ENCODE measurements at places on chromosomes 7 and 10. TPM values are rescaled to one million over a fixed set of nuclear protein-coding genes. Genes with fewer than 3 reads are reported as not detected.

DNA sequence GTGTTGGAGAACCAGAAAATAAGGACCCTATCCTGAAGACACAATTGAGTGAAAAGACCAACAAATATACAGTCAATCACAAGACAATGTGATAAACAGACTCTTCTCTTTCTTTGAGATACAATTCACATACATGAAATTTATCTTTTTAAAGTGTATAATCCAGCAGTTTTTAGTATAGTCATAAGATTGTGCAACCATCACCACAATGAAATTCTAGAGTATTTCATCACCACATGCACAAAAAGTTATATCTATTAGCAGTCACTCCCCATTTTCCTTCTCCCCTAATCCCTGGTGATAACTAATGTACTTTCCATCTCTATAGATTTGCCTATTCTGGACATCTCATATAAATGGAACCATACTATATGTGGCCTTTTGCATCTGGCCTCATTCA lies 8.2 kb upstream of the SORBS1 start:
- no peak for DNase-seq

GRCh38 chr10:130491011-130491692 lies 355.0 kb downstream of the GLRX3 start:
- DNase-seq = no peak

DNA sequence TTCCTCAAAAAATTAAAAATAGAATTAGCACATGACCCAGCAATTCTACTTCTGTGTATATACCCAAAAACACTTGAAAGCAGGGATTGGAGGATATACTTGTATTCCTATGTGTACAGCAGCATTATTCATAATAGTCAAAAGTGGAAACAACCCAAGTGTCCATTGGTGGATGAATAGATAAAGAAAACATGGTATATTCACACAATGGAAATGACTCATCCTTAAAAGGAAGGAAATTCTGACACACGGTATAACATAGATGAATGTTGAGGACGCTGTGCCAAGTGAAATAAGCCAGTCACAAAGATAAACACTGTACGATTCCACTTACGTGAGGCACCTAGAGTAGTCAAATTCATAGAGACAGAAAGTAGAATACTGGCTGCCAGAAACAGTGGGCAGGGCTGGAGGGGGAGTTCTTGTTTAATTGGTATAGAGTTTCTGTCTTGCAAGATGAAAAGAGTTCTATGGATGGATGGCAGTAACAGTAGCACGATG lies 26.6 kb upstream of the KAT6B start:
- DNase-seq = no peak

GRCh38 chr7:129617178-129617577 lies 5.7 kb downstream of the NRF1 start:
- no peak for DNase-seq

GRCh38 chr10:78224602-78225001 lies 190.9 kb downstream of the RPS24 start:
- no peak for DNase-seq

DNA sequence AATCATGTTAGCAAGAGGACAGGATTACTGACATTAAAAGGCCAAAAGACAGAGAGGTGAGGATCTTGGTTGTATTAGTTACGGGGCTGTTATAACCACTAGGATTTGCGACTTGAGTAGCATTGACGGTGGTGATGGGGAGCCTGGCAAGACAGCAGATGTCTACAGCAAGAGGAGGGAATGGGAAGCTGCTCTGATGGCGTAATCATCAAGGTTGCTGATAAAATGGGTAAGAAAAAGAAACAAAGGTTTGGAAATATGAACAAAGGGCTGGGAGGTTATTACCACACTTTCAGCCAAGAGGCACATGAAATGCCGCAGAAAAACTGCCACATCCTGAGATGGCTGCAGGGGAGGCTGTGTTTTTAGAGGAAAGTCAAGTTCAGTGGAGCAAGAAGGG lies 33.9 kb downstream of the TMEM229A start:
- DNase-seq = no peak

DNA sequence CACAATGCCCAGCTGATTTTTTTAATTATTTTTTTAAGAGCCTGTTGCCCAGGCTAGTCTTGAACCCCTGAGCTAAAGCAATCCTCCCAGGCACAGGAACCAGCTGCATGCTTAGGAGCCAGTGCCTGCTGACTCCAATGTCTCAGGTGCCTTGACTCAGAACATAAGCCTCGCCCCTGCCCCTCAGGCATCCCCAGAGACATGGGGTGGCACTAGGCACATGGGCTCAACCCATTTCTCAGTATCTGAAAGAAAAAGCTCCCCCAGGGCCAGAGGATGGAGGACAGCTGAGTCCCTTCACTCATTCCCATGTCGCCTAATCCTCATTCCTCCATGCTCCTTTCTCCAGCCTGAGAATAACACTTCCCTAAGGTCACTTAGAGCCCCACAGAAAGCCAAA lies 39.1 kb downstream of the KCNH2 start:
- no peak for DNase-seq

DNA sequence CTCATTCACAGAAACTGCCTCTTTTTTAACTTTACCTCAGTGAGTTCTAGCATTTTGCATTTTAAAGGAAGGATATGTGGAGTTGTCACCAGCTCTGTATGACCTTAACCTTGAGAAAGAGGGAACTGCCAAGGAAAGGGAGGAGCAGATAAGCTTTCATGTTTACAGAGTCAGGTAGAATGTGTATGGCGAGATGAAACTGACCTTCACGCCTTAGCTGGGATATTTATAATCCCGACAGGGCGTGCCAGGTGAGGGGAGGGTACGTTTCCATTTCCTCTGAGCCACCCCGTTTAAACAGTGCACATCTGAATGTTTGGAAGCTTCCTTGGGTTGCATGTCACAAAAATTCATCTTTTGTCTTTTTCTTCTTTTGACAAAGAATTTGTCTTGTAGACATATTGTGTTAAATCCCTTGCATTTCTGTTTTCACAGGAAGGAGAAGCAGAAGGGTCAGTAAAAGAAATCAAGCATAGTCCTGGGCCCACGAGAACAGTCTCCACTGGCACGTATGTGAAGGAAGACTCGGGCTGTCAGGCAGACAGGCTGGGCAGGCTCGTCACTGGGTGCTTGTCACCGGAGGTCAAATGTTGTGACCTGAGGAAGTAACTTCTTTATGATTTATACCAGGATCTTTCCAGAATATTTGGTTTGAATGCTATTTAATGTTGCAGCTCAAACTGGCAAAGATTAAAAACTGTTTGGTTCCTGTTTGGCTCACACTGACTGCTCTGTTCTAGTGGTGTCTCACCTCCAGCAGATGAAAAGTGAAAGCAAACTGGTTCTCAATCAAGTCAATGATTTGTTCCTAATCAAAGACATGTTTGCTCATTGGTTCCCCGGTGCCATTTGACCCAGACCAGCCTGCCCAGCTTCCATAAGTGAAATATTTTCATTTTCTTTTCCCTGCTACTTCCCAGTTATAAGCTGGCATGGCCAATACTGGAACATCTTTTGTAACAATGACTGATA lies 16.2 kb downstream of the OPTN start:
- no peak for DNase-seq

GRCh38 chr10:81728692-81729091 lies 146.3 kb upstream of the NRG3 start:
- no peak for DNase-seq

DNA sequence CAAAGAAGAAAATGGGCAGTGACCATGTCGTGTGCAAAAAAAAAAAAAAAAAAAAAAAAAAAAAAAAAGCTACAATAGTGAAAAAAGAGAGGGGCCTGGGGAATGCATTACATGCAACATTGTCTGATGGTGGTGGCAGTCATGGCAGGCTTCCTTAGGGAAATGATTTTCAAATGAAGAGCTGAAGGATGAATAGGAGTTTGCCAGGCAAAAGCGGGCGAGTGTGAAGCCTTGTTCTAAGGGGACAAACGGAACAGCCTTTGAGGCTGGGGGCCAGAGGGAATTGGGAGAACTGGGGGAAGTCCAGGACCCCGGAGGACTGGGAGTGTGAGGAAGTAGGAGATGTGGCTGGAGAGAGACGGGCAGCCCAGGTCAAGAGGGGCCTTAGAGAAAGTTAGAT lies 3.1 kb downstream of the COL13A1 start:
- no peak for DNase-seq

DNA sequence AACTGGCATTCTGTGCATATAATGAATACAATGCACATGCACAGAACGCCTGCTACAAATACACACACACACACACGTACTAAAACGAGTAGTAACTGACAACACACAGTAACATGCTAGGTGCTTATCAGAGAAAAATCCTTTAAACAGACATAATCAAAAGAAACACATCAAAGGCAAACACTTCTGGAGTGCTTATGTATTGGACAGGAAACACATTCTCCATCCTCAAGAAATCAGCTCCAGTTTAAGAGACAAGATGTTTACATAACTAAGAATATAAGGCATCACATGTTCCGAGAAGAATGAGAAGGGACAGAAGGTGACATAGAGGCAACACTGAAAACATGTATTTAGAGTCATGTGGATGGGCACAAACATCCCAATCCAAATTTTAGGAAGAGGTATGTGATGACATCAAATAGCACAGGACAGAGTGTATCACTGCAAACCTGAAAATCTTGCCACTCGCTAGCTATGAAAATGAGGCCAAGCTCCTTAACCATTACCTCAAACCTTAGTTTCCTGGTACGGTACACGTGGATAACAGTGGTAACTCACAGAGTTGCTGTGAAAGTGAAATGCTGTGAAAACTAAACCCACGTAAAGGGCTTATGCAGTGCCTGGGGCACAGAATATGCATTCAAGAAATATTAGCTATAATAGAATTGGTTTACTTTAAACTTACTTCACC lies 619.6 kb downstream of the PARD3 start:
- no peak for DNase-seq

DNA sequence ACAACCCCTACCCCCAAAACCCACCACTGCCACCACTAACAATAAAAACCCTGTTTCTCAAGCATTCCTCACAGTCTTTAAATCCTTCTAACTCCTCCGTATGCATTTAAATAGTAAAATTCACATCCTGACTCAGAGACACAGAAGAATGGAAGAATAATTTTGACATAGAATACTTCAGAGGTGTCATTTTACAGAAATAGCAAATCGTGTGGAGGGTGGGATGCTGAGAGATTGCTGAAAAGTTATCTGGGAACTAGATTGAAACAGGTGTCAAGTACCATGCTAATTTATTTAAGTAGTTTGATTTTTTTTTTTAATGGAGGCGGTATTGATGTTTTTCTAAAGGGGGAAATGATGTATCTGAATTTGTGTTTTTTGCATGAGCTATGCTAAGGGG lies 575.2 kb upstream of the TPK1 start:
- no peak for DNase-seq

DNA sequence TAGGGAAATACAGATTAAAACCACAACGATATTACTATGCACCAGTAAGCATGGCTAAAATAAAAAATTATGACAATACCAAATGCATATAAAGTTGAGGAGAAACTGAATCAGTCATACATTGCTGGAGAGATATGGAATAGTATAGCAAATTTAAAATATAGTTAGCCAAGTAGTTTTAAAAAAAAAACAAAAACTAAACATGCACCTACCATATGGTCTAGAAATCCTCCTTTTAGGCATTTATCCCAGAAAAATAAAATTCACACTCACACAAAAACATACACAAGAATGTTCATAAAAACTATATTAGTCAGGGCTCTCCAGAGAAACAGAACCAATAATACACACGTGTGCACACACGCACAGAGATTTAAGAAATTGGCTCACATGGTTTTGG lies 175.8 kb downstream of the IPMK start:
- DNase-seq = no peak

DNA sequence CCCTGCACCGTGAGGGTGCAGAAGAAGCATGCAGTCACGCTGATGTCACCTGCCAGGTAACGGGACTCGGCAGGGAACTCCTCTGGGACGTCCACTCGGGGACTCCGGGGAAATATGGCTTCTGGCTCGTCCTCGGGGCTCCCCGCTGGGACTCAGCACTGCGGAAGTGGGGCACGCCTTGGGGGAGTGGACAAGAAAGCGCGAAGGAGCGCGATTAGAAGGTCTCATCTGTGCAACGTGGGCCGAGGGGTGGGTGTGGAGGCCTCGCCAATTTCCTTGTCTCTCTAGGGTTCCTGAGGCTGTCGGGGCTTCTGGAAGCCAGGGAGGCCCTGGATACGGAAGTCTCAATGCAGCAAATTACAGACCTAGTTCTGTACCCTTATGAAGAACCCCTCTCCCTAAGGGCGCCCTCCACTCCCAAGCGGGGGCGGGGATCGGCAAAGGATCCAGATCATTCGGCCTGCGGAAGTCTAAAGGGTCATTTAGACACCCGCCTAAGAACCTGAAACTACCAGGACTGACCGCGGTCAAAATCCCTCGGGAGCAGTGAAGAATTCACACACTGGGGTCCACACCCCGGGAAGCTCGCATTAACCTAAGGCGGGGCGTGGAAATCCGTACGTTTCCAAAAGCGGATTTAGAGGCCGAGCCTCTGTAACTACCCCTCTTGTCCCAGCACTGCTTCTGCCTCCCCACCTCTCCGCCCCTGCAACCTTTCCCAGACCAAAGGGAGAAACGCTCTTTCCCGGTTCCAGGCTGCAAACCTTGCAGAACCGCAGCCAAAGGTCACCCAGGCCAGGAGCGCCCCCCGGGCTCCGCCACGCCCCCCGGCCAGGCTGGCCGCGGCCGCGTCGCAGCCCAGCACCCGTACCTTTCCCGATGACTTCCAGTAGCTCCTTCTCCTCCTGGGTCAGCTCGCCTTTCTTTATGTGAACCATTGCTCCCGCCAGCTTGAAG lies 640 bp downstream of the ANKMY2 start:
- peak; percentile 42 for DNase-seq

DNA sequence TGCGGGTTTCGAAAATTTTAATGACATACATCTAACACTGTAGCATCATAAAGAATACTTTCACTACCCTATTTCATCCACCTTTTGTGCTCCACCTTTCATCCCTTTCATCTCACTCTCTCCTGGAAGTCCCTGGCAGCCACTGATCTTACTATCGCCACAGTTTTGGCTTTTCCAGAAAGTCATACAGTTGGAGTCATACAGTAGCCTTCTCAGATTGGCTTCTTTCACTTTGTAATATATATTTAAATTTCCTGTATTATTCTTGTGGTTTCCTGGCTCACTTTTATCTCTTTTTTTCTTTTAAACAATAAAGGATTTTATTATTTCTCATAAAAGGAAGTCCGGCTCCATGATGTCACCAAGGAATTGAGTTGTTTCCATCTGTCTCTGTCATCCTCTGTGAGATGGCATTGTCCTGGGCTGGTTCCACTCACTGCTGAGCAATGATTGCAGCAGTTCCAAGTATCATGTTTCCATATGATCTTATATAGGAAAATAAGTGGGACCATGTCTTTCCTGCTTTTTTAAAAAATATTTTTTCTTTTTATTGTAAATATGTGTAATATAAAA lies 626.3 kb downstream of the POM121L12 start:
- DNase-seq = no peak

Gene SH2D4B
- polyA plus RNA-seq = 0.04 TPM

Gene TMEM184A
- polyA plus RNA-seq = 3.6 TPM

Gene KIF11
- polyA plus RNA-seq = 35.1 TPM

Gene SLC16A12
- polyA plus RNA-seq = 33.0 TPM

Gene CHST3
- 17.1 TPM for polyA plus RNA-seq

Gene CALML3
- polyA plus RNA-seq = not detected

Gene CHAT
- not detected for polyA plus RNA-seq

Data from right renal cortex interstitium (tissue), 3 donors.